ENCODE measurements at places on chromosomes 5 and 9. TPM values are rescaled to one million over a fixed set of nuclear protein-coding genes. Genes with fewer than 3 reads are reported as not detected.
A peak's percentile ranks its signal among the peaks of the same experiment; 100 is the strongest.

DNA sequence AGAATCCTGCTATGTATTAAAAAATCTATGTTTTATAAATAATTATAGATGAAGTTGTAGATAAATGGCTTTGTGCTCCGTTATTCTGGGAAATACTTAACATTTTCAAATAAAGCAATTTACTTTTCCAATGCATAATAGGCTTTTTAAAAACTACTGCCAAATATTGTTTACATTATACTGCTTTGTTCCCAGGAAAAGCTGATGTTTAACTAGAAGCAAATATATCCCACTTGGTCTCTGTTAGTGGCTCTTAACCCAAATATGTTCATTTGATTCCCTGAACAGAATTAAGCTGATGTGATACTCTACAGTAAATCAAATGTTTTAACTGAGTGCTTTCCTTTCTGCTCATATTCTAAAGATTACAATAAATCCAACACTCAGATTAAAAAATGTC, 326.3 kb downstream of the SLCO4C1 start:
- no peak for DNase-seq

DNA sequence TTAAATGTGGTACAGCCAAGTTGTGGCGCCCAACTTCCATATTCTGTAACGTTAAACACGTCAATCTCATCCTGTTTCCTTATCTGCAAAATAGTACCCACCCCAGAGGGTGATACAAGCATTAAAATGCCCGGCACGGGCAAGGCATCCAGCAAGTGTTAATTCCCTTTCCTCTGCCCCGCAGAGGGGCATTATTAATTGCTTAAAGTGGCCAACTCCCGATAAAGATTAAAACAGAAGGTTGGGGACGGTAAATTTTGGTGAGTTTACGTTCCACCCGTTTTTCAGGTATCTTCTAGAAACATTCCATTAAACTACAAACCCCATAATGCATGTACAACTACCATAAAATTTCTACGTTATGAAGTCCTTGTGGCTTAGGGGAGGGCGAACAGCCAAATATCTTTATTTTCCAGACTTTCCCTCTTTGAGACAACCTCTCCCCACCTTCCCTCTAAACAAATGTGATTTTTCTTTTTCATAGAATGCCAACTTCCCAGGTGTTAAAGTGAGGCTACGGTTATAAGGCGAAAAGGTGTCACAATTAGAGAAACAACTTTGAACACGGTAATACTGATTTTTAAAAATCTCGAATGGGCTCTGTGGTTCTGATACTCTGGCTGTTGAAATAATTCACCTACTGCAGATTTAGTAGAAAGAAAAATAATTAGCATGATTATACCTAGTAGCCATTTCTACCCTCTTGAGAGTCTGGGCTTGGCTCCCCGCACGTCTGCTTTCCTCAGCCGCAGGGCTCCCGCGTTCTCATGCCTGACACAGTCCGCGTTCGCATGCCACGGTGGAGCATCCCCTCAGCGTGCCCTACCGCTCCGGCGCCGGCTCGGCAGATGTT, 1.2 kb upstream of the GPBP1 start:
- peak; percentile 56 for DNase-seq

DNA sequence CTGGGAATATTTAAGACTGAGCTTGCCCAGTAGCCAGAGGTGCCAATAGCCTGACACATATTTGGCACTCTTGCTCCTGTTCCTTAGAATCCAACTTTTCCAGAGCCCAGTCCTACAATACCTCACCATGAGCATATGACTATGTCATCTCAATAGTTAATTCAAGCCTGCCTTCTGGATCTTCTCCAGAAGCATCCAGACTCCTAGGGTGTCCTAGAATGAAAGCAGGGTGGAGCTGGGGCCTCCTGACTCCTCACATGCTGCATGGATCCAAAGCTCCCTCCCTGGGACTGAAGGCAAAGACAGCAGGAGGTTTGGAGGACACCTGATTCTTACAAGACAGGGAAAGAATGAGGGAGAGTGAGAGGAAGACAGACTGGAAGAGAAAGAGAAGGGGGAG, 37.9 kb downstream of the SH3TC2 start:
- no peak for DNase-seq

DNA sequence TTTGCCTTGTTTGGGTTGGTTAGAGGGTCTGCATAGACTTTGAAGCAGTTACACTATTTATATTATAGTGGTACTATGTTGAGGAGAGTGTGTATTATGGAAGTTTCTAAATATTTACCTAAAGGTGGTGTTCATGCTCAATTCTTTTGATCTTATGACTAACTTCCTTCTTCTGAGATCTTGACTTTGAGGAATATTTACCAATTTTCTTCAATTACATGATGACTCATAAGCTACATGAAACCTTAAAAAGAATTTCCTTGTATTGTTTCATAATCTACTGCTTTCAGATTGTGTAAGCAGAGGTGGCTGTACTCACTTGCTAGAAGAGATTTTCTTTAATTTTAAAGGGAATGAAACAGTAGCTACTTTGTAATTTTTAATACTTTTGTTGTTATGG, 276.1 kb downstream of the TAF11L14 start:
- no peak for DNase-seq

GRCh38 chr9:127121628-127122175, 733 bp downstream of the ANGPTL2 start:
- DNase-seq = no peak

- DNase-seq = no peak
These were observed at the start of gene EPB41L4A for GRCh38 chr5:112419164-112419985. Gene EPB41L4A, minus strand, starts transcription at chr5:112419277. Its CDS starts 238 bp downstream, at chr5:112419039.

GRCh38 chr5:58286741-58287140, 173.1 kb downstream of the PLK2 start:
- DNase-seq = no peak

- no peak for DNase-seq
These were observed 88.6 kb upstream of the RASGRF2 start for GRCh38 chr5:80871541-80871961.

- DNase-seq = no peak
These were observed 133.9 kb upstream of the PANK3 start for GRCh38 chr5:168713051-168713450.

- DNase-seq = no peak
These were observed 132.2 kb downstream of the EBF1 start for GRCh38 chr5:158967541-158967940.

- no peak for DNase-seq
These were observed 161.5 kb downstream of the DEPDC1B start for GRCh38 chr5:60538426-60538825.

- DNase-seq = no peak
These were observed 74.1 kb downstream of the TEK start for GRCh38 chr9:27183131-27183530.

- DNase-seq = no peak
These were observed 17.7 kb upstream of the IL6ST start for GRCh38 chr5:56012281-56012963.

GRCh38 chr9:90789408-90789807, 12.2 kb upstream of the SYK start:
- DNase-seq = no peak

- no peak for DNase-seq
These were observed 632.5 kb upstream of the ST8SIA4 start for GRCh38 chr5:101535626-101536025.

DNA sequence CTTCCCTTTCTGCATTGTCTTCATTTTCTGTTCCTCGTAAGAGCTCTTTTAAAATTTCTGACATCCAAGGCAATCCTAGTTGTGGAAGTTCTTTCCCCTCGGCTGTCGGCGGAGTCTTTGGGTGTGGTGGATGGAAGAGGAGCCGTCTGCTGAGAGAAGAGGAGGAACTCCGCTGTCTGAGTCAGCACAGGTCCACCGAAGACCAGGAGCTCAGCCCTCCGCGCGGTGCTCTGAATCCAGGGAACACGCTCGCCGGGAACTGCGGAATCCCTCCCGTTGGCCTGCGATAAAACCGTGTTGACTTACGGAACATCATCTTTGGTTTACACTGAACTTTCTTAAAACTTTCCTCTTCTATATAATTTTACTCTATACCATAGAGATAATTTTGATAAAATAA, 100.7 kb upstream of the IRX4 start:
- no peak for DNase-seq

DNA sequence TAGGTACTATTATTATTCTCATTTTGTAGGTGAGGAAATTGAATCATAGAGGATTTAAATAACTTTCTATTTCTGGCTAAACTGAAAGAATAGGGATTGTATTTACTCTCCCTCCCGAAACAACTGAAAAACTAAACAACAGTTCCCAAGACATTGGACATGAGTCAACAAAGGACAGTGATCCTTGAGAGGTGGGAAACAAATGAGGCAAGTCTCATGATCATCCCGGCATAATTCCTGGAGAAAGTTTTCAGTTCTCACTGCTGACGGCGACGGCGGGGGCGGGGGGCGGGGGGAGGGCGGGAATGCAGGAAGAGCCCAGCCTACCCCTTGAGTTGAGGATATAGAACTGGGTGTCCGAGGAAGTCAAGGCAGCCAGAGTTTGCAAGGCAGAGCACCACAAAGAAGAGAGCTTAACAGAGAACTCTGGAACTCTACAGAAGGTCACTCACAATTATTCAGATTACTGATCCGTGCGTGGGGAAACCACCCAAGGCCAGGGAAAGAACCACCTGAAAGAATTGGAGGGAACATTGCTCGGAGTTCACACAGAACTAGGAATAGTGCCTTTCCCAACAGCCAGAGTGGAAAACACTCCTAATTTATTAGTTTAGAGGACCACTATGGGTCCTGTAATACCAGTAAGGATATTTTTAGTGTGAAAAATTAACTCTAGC, 27.4 kb upstream of the WHRN start:
- DNase-seq = no peak

- no peak for DNase-seq
These were observed 730 bp upstream of the GZMA start for GRCh38 chr5:55101556-55102276.

GRCh38 chr9:87547671-87548081, 50.0 kb downstream of the DAPK1 start:
- no peak for DNase-seq

GRCh38 chr5:36164461-36164860, 12.6 kb downstream of the SKP2 start:
- DNase-seq = no peak

- peak; percentile 0 for DNase-seq
These were observed 2144.3 kb upstream of the C9orf72 start for GRCh38 chr9:29717631-29718030.

EQTN gene
- not detected for total RNA-seq

PDGFRB gene
- not detected for total RNA-seq

SHOC1 gene
- total RNA-seq = not detected

IFNA13 gene
- total RNA-seq = not detected

NKD2 gene
- 0.22 TPM for total RNA-seq

CNTRL gene
- total RNA-seq = 138 TPM

ZFP37 gene
- total RNA-seq = 1.6 TPM

SPINK13 gene
- total RNA-seq = not detected

PTPN3 gene
- total RNA-seq = not detected

CDC25C gene
- 21.1 TPM for total RNA-seq

SLC25A48 gene
- total RNA-seq = not detected

All from OCI-LY7 (cell line).